ENCODE measurements at places on chromosomes 3 and 15. TPM values are rescaled to one million over a fixed set of nuclear protein-coding genes. Genes with fewer than 3 reads are reported as not detected.

Gene CCR8
- 5.6 TPM for polyA plus RNA-seq

Gene SMCO1
- not detected for polyA plus RNA-seq

DNA sequence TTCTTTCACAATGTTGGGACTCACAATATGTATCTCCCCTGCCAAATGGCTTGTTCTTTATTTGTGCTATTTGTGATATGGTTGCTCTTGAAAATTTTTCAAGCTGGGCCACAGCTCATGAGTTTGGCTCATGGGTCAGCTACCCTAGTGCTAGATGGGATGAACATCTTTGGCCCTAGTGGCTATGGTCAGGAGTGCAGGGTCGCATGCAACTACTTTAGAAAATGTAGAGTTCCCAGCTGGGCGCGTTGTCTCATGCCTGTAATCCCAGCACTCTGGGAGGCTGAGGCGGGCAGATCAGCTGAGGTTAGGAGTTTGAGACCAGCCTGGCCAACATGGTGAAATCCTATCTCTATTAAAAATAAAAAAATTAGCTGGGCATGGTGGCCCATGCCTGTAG is 55.8 kb downstream of the POLR2M start:
- no peak for DNase-seq

GRCh38 chr3:194139071-194139813 is 3.3 kb downstream of the HES1 start:
- DNase-seq = no peak

- DNase-seq = no peak
These were observed 33.4 kb downstream of the CPEB1 start for GRCh38 chr15:82613747-82614146.

Data from CD4-positive, alpha-beta memory T cell (primary cell).